ENCODE measurements at places on chromosomes 5 and 9.

- DNase-seq, result no peak
Observed at GRCh38 chr5:125823572-125823971, 599.6 kb upstream of the GRAMD2B start.

DNA sequence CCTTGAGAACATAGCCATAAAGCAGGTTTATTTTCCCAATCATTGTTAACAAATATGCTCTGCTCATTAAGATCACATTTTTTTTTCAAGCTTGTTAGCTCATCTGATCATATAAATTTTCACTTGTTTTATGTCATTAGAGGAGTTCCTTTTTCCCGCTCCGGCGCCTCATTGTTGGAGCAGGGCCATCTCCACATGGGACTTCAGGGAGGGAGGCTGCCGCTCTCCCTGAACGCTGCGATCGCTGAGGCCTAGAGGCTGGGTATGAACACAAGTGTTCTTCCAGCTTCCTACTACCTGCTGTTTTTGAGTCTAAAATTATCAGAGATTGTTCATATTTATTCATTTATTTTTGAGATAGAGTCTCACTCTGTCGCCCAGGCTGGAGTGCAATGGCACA is 246.9 kb downstream of the MPDZ start:
- no peak for DNase-seq

- no peak for DNase-seq
Observed at GRCh38 chr9:83299094-83299493, 236.2 kb upstream of the RASEF start.

DNA sequence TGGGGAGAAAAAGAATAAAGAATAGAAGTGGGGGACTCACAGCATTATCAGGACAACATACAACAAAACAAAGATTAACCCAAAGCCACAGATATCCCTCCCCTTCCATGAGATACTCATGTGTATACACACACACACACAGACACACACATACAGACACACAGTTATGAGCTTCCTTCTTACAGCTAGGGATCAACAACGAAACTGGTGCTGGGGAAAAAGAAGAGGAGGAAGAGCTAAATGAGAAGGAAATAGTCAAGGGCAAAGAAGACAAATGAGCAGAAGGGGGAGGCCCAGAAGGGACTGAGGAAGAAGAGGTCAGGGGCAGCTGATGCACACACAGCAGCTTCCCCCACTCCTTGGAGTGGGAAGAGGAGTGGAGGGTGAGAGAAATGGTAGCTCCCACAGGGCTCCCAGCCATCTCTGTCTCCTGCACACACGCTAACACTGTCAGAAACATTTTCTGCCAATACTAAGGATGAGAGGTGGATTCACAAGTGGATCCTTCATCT is 66.2 kb downstream of the SIL1 start:
- DNase-seq, result peak; percentile 6

Measured in CD14-positive monocyte (primary cell).